ENCODE measurements at places on chromosomes 1 and 21.

GRCh38 chr1:84912726-84913554 is 19.9 kb upstream of the LPAR3 start:
- DNase-seq, result no peak

DNA sequence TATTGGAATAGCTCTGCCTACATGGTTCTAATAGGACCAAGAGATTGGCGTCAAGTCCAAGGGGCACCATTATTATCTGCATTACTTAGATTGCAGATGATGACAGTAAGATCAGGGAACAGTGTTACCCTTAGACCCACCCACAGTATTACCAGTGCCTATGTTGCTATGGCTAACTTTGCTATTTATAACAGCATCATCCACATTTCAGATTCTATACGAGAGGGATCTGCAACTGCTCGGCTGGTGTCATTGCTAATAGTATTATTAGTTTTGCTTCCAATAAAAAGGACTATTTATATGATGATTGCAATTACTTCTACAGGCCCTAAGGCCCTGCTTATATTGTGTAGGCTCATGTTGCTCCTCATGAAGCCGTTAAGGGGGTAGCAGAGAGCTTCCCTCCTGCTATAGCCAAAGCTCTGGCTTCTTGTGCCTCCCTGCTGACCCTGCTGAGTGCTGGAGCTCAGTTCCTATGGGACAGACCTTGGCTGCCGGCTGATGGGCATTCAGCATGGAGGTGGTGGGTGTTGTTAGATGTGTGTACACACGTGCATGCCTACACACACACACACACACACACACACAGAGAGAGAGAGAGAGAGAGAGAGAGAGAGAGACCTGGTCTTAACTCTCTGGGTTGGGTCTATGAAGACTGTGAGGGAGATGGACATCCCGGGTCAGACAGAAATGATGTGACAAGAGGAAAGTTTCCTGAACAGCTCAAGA is 1.3 kb downstream of the BCAN start:
- no peak for DNase-seq

DNA sequence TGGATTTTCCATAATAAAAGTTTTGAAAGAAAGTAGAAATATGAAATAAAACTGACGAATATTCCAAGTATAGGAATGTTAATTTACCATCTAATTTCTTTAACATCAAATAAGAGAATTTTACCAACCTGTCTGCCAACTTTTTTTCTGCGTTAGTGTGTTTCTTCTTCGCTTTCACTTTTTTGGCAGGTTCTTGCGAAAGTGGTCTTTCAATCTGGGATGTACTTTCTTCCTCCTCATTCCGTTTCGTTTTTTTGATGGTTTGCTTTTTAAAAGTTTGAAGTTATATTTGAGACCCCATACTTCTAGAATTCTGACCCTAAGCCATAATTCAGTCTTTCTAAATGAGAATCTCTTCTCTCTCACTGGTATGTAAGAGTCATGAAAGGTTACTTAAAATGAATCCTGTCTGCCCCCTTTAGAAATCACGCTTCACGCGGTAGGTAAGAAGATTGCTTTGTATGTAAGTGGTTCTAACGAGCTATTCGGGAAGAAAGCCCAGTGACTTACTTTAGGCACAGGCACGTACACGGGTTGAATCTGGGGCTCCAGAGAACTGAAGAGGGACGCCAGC is 580 bp downstream of the RBM34 start:
- no peak for DNase-seq

GRCh38 chr1:113811888-113812660 is at the start of gene RSBN1:
TSS of gene RSBN1 (minus strand) at chr1:113812476. CDS start at chr1:113812412, 64 bp downstream.
- peak; percentile 97 for DNase-seq

GRCh38 chr1:55981010-55981650 is 598.2 kb downstream of the PLPP3 start:
- no peak for DNase-seq

DNA sequence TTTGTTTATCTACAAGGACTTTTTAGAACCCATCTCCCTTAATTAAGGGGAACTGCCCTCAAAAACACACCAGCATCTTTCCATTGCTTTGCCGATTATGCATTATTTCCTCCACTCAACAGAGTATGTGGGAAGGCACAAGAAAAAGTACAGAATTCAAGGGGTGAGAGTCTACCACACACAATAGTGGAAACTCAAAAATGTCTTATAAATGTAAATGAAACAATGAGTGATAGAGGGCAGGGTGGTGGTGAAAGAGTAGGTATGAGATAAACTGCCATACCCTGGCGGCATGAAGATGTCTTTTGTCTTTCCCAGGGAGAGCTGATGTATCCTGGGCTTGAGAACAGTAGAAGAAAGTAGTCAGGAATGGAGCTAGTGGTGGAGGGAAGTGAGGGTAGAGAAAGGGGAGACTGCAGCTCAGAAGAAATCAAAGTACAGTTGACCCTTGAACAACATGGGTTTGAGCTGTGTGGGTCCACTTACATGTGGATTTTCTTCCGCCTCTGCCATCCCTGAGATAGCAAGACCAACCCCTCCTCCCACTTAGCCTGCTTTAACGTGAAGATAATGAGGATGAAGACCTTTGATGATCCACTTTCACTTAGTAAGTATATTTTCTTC is 24.4 kb downstream of the CD58 start:
- no peak for DNase-seq

DNA sequence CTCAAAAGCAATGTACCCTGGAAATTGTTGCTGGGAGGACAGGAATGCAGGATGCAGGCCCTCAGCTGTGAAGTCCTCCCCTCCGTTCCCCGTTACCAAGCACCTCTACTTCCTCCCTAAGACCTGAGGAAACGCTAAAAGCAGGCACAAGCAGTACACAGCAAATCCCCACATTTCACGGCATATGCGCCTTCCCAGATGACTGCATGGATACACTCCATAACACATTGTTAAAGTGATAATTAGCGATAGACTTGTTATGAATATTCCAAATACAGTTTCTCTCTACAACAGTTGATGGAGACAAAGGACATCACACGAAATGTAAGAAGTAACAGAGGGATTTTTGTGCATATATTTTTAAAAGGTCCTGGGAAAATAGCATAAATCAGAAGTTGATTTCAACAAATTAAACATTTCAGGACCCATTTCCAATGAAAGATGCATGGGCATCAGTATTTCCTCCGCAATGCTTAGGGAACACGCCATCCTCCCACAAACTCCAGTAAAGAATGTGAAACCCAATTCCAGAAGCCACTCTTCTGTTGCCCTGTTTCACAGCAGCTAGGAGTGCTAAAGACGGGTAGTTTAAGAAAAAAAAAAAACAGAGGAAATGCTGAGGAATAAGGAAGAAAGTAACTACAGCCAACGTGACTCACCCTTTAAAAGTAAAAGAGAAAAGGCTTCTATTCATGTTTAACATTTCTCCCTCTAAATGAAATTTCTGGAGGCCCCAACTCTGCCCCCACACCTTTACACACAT is 75.5 kb downstream of the HIVEP3 start:
- DNase-seq, result no peak

DNA sequence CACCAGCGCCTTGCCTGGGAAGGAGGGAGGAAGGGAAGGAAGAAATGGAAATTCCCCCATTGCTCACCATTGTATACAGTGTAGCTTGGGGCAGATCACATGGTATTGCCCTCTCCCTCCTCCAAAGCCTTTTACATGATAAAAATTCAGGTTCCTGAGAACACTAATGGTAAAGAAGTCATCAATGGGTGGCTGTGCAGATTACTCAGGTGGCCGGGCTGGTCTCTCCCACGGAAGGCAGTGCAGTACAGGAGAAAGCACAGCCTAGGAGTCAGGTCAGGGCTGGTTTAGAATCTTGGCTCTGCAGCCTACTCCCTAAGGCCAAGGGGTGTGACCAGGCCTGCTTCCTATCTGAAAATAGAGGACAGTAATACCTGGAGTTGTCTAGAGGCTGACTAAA is 107.9 kb downstream of the SUSD4 start:
- no peak for DNase-seq

- peak; percentile 18 for DNase-seq
These were observed 34.9 kb downstream of the CENPF start for GRCh38 chr1:214637722-214638458.

- no peak for DNase-seq
These were observed 208.8 kb downstream of the PLPP3 start for GRCh38 chr1:56370513-56370912.

- no peak for DNase-seq
These were observed 15.8 kb upstream of the ETV3L start for GRCh38 chr1:157115429-157115838.

GRCh38 chr21:43343095-43343991 is 83.6 kb downstream of the SIK1 start:
- no peak for DNase-seq

GRCh38 chr21:35372201-35372600 is 323.1 kb upstream of the RUNX1 start:
- no peak for DNase-seq

- DNase-seq, result no peak
These were observed 246.7 kb downstream of the PTPRU start for GRCh38 chr1:29482991-29483390.

All from effector memory CD8-positive, alpha-beta T cell (primary cell).